Right hindlimb (tissue), 1 donor: ENCODE measurements at places on chromosomes 1 and 21.

DNA sequence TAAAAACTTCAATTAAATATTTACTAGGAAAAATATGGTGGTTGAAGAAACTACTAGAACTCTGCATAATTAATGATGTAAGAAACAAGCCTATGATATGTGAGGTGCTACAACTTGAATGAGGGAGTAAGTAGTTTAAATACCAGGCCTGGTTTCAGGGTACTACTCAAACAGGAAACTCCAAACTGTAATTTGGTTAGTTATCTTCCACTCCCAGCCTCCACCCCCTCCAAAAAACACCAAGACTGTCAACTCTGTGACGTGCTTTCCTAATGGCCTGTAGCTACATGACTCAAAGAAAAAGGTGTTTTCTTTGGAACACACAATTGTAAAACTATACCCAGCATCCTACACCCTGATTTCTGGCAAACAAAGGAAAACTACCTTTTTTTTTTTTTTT lies 55.9 kb upstream of the RCC1 start:
- no peak for DNase-seq

GRCh38 chr1:177082855-177083693 lies 81.4 kb downstream of the ASTN1 start:
- no peak for DNase-seq

DNA sequence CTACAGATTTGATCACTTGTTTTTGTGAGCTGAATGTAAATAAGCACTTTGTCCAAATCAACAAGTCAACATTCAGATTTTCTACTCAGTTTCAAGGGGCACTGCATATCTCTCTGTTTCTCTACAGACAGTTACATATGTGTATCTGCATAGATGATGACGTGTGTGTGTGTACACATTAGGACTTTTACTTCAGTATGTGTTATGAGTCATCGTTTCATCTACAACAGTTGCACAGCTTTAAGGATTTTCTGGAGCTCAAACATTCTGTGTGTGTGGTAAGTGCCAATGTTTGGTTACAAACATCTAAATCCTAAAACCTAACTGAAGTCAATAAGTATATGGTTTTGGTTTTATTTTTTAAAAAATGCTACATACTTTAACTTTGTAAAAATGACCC lies 494.5 kb upstream of the PBX1 start:
- no peak for DNase-seq

DNA sequence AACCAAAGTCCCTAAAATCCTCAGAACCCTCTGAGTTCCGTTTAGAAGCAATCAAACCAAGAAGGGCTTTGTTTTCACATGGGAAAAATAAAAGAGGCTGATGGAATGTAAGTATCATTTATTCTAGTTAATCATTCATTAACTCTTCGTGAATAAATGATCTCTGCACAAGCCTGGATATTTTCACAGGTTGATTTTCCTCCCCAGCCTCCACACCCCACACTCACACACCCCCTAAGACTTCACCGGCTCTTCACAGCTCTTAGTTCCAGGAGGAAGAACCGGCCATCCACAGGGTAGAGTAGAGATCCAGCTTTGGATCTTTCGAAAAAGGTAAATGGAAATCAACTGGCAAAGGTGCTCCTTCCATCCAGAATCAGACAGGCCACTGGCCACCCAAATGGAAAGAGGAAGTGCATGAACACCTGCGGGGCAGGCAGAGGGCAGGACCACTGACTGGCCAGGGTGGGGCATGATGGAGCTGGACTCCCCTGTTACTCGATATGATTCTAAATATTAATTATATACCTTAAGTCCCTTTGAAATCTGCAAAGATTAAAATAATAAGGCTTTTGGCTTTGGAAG lies 10.0 kb downstream of the C1orf198 start:
- no peak for DNase-seq

DNA sequence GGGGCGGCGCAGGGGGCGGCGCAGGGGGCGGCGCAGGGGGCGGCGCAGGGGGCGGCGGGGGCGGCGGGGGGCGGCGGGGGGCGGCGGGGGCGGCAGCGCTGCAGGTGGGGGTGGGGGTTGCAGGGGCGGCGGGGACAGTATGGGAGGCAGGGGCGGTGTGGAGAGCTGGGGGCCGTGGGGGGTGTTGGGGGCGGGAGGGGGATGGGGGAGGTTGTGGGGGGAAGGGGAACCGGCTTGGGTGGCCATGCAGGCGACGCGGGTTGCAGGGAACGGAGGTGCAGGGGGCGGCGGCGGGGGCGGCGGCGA lies 13.0 kb upstream of the SLC19A1 start:
- DNase-seq = no peak

GRCh38 chr1:70671006-70671405 lies 259.9 kb downstream of the CTH start:
- no peak for DNase-seq

GRCh38 chr1:208233546-208233945 lies 10.6 kb downstream of the PLXNA2 start:
- peak; percentile 80 for DNase-seq

- DNase-seq = no peak
These were observed 81.0 kb downstream of the PDE9A start for GRCh38 chr21:42734323-42734971.

DNA sequence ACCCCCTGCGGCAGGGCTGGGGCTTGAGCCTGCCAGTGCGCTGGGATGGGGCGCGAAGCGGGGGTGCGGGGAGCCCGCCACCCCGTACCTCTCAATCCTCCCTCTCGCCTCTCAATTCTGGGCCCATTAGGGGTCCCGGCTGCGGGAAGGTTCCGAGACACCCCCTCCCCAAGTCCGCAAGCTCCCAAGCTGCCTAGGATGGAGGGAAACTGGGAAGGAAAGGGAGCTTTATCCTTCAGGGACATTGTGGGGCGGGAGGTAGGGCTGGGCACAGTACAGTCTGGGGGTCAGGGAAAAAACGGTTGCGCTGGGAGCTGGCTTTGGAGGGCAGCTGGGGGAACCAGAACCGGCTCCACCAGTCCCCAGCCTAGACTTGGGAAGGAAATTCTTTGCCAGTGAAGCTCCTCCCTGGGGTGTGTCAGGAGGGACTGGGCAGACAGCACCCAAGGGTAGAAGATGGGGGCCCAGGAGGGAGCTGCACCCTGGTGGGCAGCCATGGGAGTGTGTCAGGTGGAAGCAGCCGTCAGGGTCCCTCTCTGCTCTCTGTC lies 904 bp downstream of the GJB3 start:
- no peak for DNase-seq

DNA sequence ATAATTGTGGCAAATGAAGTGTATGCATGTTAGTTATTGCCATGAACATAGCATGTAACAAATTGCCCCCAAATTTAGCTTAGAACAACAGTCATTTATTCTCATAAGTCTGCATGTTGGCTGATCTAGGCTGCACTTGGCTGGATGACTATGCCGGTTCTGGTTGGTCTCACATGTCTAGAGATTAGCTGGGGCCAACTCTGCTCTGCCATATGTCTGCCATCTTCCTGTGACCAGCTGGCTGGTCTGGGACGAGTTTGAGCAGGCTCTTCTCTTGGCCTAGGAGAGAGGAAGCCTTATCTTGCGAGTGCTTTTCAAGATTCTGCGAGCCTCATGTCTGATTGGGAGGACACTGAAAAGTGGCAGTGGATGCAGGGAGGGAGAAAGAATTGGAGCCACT lies 198.3 kb upstream of the FAM78B start:
- no peak for DNase-seq

DNA sequence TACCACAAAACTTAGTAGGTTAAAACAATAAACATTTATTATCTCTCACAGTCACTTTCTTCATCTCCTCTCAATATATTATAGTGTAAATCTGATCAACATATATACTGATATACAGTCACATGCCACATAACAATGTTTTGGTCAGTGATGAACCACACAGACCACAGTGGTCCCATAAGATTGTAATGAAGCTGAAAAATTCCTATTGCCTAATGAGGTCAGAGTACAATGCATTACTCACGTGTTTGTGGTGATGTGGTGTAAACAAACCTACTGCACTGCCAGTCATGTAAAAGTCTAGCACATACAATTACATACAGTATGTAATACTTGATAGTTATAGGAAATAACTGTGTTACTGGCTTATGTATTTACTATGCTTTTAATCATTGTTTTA lies 30.1 kb downstream of the OLFML3 start:
- no peak for DNase-seq

DNA sequence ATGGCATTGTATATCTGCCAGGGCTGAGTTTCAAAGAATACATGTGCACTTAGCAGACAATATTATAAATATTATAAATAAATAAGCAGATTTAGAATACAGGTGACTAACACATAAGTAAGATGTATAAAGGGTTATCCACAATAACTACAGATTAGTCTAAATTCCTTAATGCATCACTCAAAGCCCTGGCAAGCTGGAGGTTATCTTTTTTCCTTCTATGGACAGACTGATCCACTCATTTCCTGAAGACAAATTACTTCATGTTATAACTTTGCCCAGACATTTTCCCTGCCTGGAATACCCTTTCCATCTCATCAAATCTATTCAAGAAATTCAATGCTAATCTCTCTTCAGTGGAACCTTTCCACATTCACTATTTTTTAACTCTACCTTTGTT lies 38.8 kb downstream of the LUZP1 start:
- DNase-seq = no peak

DNA sequence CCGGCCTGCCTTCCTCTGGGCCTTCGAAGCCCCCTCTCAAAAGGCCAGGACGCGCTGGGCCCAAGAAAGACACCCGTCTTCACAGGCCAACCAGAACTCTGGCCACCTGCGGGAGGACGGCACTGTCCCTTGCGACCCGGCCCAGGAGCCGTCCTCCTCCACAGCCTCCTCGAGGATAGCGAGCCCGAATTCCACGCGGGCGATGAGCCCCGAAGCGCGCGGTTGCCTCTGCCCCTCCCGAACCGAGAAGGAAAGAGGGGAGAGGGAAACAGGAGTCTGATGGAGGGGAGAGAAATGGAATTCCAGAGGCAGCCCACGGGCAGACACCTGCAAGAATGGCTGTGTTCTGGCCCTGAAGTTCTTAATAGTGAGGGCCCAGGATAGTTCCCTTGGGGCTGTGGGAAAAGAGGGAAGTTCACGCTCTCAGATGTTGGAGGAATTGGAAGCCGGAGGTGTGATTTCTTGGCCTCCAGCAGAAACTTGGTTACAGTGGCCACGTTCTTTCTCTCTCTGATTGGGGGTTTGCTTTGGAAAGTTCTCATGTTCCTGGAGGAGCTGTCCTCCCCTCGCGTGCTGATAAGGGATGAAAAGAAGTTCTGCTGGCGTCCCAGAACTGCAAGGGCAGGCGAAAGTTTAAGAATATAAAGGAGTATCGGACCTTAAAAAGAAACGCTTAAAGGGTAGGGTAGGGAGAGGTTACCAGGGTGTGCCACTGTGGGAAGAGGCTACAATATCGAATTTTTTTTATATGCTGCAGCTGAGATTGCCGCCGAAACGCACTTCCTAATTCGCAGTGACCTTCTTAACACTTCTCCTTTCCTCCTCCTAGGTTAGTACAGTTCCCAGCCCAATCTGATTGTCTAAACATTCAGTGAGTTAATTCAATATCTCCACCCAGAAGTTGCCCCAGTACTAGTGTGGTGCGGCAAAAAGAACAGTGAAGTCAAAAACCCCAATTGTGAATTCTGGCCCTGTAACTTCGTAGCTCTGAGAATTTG lies 5.8 kb upstream of the SLC44A5 start:
- DNase-seq = peak; percentile 44

DNA sequence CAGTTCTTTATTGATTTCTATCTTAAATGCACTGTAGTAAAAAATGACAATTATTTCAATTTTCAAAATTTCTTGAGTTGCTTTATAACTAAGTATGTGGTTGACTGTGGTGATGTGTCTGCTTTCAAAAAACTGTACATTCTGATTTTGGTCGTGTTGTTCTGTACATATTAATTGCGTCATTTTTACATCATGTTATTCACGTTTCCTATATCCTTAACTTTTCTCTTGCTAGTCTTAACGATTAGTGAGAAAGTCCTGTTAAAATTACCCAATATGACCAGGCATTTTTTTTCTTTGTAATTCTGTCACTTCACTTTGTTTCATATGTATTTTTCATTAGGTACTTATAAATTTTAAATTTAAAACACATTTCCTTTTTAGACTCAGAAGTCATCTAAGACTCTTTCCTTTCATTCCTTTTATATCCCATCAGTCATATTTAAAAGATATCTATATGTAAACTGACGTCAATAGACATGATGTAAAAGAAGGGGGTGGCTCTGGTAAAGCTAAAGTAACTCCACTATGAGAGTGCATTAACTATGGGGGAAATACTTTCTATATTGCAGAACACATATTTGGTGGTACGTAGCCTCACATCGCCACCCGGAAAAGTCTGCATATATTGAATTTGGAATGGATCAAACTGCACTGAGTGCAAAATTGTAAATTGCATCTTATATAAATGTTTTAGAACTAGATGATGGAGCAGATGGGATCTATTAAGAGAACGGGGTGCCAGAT lies 1.1 kb upstream of the COA6 start:
- no peak for DNase-seq

- no peak for DNase-seq
These were observed 704 bp upstream of the TOMM40L start for GRCh38 chr1:161225178-161225533.

GRCh38 chr1:200245473-200245872 lies 164.4 kb downstream of the ZNF281 start:
- no peak for DNase-seq

DNA sequence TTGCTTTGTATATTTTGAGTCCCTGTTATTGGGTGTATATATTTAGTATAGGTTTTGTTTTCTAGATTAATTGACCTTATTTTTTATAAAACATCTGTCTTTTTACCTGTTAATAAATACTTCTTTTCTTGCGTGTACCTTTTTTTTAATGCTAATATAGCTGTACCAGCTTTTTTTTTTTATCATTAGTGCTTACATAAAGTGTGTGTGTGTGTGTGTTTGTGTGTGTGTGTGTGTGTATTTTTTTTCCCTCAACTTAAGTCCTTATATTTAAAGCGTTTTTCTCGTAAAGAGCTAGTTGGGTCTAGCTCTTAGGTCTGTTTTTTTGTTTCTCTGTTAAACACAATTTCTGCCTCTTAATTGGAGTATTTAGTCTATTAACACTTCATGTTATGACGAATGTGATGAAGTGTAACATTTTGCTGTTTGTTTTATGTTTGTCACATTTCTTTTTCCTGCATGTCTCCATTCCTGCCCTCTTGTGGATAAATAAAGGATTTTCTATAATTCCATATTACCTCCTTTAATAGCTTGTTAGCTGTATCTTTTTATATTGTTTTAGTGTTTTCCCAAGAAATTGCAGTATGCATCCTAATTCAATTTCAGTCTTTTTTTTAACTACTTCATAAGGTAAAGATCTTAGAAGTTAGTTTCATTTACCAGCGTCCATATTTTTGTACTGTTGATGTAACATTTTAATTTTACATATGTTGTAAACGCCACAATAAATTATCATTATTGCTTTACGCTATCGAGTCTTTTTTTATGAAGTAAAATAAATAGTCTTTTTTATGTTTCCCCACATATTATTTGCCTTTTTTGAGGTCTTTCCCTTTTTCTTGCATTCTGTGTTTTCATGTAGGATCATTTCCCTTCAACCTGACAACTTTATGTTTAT lies 4.3 kb downstream of the PRMT2 start:
- no peak for DNase-seq

DNA sequence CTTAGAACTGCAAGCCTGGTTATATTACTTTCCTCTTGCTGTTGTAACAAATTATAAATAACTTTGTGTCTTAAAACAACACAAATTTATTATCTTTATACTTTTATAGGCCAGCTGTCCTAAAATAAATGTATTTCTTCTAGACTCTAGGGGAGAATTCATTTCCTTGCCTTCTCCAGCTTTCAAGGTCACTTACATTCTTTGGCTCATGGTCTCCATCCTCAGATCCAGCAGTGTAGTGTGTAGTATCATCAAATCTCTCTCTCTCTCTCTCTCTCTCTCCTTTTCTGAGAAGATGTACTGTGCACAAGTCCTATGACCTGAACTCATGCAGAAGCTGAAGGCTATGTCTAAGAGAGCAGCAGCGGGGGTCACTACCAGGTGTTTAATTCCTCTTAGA lies 1510.6 kb downstream of the MRPL39 start:
- DNase-seq = no peak

GRCh38 chr1:57638239-57638638 lies 214.4 kb upstream of the DAB1 start:
- no peak for DNase-seq
